ENCODE measurements at places on chromosomes 3 and 15.

GRCh38 chr3:57982561-57983243, 25.5 kb upstream of the FLNB start:
- DNase-seq, result no peak

DNA sequence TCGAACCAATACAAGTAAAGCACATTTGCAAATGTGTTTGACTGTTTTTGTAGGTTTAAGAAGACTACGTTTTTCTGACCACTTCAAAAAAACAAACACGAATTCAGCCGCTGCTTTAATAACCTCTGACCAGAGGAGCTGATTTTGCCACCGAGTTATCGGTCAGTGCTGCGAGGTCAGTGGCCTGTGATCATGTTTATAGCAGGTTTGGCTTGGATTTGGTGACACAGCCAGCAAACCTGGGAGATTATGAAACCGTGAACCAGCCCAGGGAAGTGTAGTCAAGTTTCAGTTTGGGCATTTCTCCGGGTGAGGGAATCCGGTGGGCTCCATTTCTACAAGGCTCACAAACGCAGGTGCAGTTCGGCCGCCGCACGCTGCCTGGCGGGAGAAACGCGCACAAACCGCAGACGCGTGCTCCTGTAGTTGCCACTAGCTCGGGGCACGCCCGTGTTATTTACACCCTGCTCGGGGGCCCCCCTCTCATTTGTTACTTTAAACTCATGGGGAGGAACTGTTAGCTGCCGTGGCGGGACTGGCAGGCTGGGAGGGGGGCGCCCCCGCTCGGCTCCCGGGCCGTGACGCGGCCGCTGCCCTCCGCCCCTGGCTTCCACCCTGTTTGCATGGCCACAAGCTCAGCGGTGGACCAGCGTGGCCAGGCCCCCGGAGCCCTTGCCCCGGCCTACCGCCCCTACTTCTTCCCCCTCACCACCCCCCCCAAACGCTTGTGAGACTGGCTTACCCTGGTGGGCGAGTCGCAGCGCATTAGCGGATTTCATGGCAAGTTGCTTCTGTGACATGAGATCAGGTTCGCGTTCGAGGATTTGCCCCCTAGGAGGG, 13.6 kb upstream of the ONECUT1 start:
- peak; percentile 61 for DNase-seq

GRCh38 chr3:27557411-27557810, 73.2 kb upstream of the SLC4A7 start:
- DNase-seq, result no peak

GRCh38 chr3:195448205-195448875, 5.5 kb upstream of the ACAP2 start:
- no peak for DNase-seq

- DNase-seq, result no peak
These were observed 39.3 kb upstream of the PPP4R2 start for GRCh38 chr3:72957297-72957696.

DNA sequence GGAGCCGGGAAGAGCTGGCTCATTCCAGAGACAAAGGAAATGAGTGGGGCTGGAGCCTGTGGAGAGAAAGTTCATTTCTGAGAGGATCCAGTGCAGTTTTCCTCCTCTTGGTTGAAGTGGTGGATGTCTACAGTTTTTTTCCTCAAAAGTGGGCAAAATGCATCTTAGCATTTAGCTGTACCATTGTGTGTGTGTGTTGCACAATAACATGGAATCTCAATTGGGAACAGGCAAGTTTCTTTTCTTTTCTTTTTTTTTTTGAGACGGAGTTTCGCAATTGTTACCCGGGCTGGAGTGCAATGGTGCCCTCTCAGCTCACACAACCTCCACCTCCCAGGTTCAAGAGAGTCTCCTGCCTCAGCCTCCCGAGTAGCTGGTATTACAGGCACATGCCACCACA, 101.5 kb upstream of the UBE2E1 start:
- DNase-seq, result no peak

DNA sequence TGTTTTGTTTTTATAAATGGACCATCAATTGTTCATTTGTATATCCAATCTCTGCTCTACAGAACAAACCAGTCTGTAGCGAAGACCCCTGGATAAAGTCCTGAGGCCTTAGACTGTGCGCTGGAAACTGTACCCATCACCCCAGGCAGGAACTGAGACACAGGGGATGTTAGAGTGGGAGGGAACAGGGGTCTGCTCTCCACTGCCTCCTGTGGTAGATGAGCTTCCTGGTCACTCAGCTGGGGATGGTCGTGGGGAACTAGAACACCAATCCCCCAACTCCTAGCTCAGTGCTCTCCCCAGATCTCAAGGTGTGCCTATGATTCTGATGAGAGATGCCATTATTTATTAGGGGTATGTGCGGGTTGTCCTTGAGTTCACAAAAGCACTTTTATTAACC, 340.2 kb upstream of the IGF1R start:
- no peak for DNase-seq

DNA sequence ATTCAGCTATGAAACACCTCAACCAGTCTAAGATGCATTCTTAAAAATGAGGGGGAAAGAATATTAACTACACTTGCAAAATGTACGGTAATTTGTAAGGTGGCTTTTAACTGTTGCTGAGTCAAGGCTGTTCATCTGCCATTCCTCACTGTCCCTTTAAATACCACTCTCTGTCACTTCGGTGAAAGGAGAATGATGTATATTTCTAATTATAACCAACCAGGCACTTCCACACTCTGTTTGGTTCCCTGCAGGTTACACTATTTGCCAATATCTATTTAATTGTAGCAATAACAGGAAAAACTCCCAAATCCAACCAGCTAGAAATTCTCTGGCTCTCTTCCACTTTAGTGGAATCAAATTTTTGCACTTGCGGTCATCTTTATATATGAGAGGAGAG, 70.5 kb upstream of the SLCO3A1 start:
- no peak for DNase-seq

- no peak for DNase-seq
These were observed 9.2 kb downstream of the LAMP3 start for GRCh38 chr3:183153210-183153950.

DNA sequence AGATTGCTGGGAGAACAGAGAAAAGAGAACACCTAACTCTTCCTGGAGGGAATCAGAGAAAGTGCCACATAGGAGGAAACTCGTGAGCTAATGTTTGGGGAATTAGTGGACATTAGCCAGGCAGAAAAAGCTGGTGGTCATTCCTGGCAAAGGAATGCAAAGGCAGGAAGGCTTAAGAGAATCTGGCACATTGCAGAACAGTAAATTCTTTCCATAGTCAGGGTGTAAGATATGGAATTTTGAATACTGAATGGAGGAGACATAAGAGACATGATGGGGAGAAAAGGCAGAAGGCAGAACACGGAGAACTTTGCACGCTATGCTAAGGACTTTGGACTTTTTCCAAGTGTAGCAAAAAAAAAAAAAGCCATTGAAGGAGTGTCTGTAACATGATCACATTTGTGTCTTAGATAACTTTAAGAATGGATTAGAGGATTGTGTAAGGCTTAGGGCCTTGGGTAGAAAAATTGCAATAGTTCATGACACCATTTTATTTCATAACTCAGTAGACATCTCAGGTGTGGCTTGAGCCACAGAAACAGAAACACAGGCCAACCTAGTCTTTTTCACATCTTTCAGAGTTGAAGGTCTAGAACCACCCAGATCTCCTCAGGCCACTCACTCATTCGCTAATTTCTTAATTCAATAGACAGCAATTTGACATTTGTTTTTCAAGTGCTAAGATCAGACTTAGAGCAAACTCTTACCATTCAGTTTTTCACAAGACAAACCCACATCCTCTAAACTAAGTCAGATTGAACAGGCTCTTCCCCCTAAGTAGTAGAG, 31.2 kb upstream of the CCDC80 start:
- DNase-seq, result no peak

- no peak for DNase-seq
These were observed 1371.6 kb downstream of the NSUN3 start for GRCh38 chr3:95434491-95434890.

DNA sequence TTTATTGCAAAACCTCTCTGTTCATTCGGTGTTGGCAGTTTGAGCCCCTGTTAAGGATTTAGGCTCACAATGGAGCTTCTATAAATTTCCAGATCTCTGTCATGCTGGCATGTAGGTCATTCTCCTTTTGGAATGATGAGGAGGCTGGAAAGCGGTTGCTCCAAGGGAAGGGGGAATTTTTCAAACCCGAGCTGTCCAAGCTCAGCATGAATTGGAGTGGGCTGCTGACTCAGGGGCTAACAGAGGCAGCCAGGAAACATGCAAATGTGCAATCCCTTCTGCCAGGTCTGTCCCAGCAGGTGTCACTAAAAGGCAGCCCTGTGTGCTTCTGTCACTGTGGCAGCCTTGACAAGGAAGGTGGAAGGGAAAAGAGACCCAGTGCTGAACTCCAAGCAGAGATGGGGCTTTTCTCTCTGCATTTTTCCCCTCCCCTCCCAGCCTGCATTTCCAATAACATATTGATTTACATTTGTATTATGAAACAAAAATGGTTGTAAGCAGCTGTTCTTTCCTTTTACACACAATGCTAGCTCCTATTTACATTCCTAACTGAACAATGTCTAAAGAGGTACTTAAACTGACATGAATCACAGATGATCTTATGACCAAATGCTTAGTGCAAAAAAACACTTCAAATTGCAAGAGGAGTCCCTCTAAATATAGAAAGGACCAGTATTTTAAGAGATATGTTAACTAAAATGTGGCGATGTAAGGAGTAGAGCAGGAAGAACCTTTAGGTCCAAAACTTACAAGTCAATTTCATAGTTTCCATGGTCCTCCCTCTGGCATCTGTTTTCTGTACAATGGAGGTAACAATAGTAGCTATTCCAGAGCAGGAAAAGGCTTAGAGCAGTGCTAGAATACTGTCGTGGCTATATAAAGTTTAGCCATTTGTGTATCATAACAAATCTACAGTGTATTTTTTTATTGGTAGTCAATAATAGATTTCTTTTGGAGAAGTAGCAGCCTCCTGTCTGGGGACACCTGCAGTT, 84.5 kb upstream of the ATP10A start:
- DNase-seq, result no peak
